K562 (cell line): ENCODE measurements at places on chromosomes 2 and 18.

- no peak for DNase-seq
These were observed 100.1 kb downstream of the MYOM1 start for GRCh38 chr18:3119401-3120341.

DNA sequence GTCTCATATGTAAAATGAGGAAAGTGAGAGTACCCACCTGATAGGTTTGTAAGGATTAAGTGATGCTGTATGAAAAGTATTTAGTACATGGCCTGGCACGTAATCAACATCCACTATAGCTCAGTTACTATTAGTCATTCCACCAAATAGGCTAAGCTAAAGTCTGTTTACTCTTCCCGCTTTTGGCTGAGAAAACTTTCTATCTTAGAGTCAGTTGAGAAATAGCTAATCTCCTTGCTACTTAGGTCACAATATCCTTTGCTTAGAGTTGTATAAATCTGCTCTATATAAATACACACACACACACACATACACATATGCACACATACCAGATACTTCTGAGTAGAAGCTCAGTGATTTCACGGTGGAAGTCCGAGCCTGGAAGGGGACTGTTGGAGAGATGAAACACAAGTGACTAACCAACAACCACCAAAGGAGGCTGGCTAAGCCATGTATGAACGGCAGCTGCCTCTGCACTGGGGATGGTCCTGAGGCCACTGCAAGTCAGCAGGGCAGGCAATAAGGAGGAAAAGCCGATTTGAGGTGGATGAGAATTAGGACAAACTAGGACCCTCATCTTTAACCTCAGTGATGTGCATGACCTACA lies 104.6 kb upstream of the EPHA4 start:
- no peak for DNase-seq

DNA sequence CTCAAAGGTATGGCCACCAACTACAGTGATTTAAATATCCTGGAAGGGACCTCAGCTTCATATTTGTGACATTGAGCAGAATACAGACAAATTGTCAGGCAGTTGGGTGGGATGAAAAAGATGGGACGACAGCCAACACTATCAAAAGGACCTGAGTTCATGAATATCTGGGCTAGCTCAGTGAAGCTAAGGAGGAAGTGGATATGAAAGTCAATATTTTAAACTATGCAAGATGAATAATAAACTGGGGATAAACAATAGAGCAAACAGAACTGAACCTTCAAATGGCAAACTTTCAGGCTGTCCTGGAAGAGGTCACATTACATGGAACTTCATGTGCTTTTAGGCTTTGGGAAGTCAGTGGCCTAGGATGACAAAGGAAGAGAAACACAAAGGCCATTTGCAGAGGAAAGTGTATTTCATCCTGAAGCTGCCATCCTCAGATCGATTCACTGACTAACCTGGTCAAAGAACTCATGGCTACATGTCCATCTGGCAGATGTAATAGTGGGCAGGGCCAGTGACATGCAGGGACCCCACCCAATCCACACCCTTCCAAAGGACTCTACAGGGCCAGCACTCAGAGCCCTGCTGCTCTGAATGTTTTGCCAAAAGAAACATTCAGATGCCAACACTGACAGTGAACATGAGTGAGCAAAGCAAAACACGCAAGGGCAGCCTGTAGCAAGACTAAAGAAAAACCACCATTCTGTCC lies 175.7 kb downstream of the ETAA1 start:
- DNase-seq: no peak

GRCh38 chr2:101016-101415 lies 54.7 kb upstream of the FAM110C start:
- no peak for DNase-seq

- no peak for DNase-seq
These were observed 21.5 kb downstream of the SOWAHC start for GRCh38 chr2:109635426-109636304.
